Esophagus squamous epithelium (tissue), 5 donors: ENCODE measurements at places on chromosomes 3 and 15.

GRCh38 chr15:44295750-44296431, 7.4 kb downstream of the GOLM2 start:
- DNase-seq, result no peak

DNA sequence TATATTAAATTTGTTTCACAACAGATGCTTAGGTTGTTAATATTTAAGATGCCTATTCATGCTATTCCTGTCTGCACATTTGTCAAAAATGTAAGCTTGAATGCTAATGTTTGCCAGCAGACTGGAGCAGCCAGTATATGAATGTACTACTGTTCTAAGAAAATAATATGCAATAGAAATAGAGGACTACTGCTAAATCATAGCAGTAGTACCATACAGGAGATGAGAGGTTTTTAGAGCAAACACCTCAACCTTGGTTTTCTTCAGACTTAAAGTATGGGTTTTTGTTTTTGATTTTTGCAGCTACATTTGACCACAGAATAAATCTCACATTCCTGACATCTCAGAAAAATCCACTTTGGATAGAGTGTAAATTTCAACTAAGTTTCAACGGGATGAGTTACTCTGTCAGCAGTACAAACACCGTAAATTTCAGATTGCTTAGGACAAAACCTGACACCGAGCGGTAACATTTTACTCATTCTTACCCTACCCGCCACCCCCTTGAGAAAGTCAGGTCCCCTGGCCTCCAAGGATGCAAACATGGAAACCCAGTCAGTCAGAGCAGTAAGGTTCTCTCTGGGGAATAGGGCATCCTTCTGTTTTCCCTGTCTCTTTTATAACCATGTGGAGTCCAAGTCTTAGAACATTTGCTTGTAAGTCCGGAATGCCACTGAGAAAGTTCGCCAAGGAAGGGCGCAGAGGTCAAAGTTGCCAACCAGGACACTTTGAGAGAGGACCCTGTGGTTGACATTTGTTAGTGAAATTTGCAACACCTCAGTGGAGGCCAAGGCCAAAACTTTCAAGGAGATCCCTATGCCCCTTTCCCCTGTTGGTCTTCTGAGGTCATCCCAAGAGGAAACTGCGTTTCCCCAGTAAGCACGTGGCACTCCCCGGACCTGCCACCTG, 17.9 kb upstream of the SATB1 start:
- DNase-seq, result no peak

DNA sequence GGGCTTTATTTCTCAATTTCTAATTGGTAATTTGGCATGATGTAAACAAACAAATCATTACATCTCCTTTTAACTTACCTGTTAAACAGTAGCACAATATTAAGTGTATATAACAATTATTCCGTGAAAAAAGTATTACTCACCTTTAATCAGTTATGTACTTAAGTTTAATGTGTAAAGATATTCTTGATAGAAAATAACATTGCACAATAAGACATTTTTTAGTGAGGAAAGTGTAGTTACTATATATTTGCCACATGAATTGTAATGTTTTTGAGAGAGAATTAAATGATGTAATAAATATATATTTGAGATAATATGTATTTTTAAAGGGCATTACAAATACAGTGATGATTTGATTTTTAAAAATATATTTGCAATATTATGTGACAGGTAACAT, 10.9 kb upstream of the CCNB2 start:
- no peak for DNase-seq

DNA sequence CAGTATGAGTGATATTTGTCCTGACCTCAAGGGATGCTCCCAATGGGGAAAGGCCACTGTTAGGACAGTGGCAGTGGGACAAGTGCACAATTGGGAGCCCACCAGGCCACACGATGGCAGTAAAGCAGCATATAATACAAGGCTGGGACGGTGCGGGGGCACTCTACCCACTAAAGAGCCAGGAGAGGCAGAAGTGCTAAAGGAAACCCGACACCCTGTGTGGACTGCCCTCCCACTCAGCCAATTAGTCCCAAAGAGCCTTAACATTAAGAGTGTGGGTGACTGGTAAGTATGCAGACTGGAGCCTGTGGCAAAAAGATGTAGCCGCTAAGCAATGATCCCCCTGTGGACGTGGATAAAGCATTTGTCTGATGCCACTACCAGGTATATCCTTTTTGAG, 8.2 kb upstream of the ZNF589 start:
- no peak for DNase-seq

- DNase-seq, result no peak
These were observed 188.0 kb downstream of the MEIS2 start for GRCh38 chr15:36912311-36912712.
